Stimulated activated CD4-positive, alpha-beta T cell treated with anti-CD3 and anti-CD28 coated beads, Interleukin-1b, Interleukin-23, amount 100 ng/mL, for 1 hour (primary cell): ENCODE measurements at places on chromosomes 16 and 17.
A peak's percentile ranks its signal among the peaks of the same experiment; 100 is the strongest.

- no peak for DNase-seq
Measured at GRCh38 chr17:307741-308507, 44.7 kb downstream of the RPH3AL start.

GRCh38 chr17:77209330-77209748, 68.6 kb downstream of the SEC14L1 start:
- no peak for DNase-seq

DNA sequence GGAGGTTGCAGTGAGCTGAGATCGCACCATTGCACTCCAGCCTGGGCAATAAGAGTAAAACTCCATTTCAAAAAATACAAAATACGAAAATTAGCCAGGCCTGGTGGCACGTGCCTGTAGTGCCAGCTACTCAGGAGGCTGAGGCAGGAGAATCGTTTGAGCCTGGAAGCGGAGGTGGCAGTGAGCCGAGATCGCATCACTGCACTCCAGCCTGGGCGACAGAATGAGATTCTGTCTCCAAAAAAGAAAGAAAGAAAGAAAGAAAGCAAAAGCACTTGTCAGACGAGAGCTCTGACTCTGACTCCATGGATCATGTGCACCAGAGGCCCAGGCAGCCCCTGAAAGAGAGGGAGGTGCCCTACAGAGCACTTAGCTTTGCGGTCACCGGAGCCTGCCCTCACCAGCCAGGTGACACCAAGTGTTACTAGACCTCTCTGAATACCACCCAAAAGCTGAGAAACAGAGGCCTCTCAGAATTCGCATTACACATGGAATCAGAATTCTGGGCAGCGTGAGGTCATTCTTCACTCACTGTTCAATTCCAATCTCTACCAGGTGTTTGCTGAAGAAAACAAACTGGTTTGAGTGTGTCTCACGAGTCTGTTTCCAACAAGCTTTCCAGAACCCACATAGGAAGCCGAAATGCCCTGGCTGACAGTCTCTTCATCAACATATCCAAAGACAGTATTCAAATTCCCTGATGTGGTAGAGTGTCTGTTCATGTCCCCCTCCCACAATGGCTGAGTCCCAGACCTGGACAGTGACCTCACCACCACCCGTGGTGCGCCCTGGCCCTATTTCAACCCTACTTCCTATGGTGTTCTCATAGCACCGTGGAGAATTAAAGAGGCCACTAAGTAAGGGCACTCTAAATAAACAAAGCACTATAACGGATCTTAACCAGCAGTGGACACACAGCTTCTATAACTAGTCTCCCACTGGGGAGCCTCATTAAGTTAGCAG, 1.5 kb downstream of the FLCN start:
- no peak for DNase-seq

DNA sequence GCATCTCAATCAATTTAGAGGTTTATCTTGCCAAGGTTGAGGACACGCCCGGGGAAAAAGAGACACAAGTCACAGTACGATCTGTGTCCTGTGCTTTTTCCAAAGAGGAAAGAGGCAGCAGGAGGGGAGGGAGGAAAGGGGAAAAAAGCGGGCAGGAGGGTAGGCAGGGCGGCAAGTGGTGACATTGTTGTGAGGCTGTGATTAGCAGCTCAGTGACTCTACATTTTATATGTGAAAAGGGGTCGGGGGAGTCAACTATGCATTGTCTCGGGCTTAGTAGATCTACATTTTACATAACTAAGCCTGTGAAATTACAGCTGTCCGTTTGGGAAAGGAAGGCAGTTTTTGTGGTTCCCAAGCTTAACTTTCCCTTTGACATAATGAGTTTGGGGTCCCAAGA, 22.2 kb upstream of the RIPOR1 start:
- DNase-seq: no peak

DNA sequence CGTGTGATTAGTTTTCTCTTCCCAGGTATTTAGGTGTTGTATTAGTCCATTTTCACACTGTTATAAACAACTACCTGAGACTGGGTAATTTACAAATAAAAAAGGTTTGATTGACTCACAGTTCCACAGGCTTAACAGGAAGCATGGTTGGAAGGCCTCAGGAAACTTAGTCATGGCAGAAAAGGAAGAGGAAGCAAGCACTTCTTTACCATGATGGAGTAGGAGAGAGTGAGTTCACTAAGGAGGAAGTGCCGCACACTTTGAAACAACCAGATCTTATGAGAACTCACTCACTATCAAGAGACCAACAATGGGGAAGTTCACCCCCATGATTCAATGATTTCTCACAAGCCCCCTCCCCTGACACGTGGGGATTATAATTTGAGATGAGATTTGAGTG, 1343.7 kb upstream of the GOT2 start:
- DNase-seq: no peak

DNA sequence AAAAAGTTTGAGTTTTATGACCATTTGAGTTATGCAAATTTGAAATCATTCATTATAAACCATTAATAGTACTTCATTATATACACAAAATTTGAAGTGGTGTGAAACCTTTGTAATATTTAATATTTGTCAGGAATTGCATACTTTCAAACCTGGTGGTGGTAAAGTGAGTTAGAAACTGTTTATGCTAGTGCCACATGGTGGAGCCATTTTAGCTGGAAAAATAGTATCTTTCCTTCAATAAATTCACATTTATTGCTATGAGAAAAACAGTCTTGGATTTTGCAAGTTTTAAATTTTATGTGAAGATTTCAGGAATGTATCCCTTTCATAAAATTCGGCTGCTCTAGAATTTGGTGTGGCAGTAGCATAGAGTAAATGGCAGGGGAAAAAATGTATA, 7.3 kb upstream of the BLMH start:
- no peak for DNase-seq

GRCh38 chr17:75344666-75345065, 55.4 kb upstream of the SLC25A19 start:
- DNase-seq: peak; percentile 28

- DNase-seq: no peak
Measured at GRCh38 chr16:23950291-23950894, 114.6 kb downstream of the PRKCB start.

DNA sequence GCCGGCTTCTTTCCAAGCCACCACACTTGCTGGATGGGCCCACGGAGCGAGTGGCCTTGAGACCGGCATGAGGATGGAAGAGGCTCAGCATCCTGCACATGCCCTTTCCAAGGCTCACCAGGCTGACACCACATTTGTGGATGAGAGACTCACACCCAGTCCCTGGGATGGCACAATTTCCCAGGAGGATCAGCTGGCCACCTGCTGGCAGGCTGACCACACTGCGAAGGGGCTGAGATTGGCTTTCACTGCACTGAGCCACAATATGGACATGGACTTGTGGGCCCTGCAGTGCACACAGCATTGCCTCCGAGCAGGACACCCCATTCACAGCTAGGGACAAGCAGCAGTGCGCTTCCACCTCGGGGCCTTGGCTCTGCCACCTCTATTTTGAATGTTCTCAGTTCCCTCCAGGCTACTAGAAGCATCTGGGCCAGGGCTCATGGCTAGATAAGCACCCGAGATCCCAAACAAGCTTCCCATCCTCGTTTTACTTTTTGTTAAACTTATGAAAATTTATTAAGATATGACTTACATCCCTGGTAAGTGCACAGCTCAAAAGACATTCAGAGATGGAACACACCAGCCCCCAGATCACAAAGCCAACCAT, 25.3 kb upstream of the KSR1 start:
- no peak for DNase-seq

- DNase-seq: no peak
Measured at GRCh38 chr17:36212966-36213365, 2.1 kb downstream of the CCL4L2 start.

- no peak for DNase-seq
Measured at GRCh38 chr16:54180421-54181359, 105.9 kb downstream of the IRX3 start.

DNA sequence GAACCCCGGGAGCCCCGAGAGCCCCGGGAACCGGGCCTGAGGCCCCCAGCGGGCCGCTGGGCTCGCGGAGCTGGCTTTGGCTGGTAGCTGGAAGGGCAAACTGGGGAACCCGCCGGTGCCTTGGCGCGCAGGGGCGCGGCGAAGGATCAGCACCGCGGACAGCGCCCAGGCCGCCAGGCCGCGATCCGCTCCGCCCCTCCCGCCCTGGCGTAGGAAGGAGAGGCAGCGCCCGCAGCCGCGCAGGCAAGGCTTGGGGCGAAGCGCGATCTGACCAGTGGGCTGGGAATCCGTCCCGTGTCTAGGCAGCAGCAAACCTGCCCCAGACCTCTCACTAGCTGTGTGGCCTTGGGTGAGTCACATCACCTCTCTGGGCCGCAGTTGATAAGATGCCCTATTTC, 331 bp upstream of the CCDC92B start:
- peak; percentile 36 for DNase-seq
